ENCODE measurements at places on chromosomes 12 and 14. TPM values are rescaled to one million over a fixed set of nuclear protein-coding genes. Genes with fewer than 3 reads are reported as not detected.

PARPBP gene
- 7.9 TPM for polyA plus RNA-seq

KLRK1 gene
- not detected for polyA plus RNA-seq

- DNase-seq = no peak
These were observed 32.7 kb upstream of the PRPF39 start for GRCh38 chr14:45051180-45051579.

DNA sequence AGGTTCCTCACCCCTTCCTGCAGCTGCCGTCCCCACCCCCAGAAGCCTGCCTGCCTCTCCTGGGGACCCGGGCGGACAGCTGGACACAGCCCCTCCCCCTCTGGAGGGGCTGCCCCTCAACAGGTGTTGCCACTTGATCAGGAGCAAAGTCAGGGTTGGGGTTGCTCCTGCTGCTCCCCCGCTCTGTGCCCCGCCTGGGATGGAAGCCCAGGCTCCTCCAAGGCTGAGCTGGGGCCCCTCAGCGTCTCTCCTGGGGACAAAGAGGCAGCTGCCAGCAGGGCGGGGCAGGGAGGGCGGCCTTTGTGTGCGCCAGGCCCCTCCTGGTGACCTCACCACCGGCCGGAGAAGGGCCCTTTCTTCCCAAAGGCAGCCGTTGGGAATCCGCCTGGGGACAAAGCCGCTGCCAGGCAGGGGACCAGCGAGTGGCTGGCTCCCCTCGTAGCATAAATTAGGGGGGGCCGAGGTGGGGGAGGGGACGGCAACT lies 13.7 kb downstream of the TRMT61A start:
- DNase-seq = peak; percentile 86

DNA sequence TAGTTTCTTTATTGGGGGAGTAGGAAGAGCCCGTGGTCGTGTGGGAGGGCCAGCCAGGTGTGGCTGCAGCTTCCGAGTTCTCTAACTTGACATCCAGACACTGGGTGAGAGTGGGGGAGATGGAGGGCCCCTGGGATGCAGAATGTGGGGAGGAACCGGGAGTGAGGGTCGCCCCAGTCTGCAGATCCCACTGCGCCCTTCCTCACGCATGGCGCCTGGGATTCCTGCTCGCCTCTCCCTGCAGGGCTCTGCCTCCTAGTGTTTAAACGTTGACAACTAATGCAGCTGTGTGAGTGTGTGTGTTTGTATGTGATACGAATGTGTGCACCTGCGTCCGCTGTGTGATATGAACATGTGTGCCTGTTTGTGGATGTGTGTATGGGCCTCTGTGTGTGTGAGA lies 34.6 kb downstream of the FZD10 start:
- no peak for DNase-seq

DNA sequence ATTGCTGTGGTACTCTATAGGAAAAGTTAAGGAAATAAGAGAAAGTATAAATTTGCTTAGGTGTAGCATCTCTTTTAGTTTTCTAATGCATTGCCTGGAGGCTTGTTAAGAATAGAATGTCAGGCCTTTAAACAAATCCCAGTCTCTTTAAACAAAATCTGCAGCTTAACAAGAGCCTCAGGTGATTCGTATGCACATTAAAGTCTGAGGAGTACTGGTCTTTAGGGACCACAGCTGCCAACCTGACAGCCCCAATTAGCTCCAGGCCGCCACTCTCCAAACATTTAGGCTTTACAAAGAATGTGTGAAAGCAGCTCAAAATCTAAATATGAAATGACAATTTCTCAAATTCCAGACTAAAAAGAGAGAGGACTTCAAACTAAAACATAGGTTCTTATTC lies 35.7 kb downstream of the PAWR start:
- DNase-seq = no peak

DNA sequence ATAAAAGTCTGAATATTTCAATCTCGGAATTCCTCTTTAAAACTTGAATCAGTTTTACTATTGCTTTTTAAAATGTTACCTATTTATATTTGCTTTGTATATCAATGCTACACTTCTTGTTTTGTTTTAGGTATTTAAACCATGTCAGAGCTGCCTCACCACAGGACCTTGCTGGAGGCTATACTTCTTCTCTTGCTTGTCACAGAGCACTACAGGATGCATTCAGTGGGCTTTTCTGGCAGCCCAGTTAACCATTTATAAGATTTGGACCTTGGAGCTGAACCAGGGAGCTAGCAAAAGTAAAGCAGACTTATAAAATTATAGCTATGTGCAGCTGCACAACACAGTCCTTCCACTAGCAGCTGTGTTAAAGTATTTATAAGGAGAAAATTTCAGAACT lies 12.8 kb downstream of the TRMT5 start:
- no peak for DNase-seq

- DNase-seq = no peak
These were observed 2.7 kb upstream of the SLCO1A2 start for GRCh38 chr12:21337453-21337852.

KRT7 gene
- polyA plus RNA-seq = 1.2 TPM

RIMBP2 gene
- under 0.01 TPM for polyA plus RNA-seq

DNA sequence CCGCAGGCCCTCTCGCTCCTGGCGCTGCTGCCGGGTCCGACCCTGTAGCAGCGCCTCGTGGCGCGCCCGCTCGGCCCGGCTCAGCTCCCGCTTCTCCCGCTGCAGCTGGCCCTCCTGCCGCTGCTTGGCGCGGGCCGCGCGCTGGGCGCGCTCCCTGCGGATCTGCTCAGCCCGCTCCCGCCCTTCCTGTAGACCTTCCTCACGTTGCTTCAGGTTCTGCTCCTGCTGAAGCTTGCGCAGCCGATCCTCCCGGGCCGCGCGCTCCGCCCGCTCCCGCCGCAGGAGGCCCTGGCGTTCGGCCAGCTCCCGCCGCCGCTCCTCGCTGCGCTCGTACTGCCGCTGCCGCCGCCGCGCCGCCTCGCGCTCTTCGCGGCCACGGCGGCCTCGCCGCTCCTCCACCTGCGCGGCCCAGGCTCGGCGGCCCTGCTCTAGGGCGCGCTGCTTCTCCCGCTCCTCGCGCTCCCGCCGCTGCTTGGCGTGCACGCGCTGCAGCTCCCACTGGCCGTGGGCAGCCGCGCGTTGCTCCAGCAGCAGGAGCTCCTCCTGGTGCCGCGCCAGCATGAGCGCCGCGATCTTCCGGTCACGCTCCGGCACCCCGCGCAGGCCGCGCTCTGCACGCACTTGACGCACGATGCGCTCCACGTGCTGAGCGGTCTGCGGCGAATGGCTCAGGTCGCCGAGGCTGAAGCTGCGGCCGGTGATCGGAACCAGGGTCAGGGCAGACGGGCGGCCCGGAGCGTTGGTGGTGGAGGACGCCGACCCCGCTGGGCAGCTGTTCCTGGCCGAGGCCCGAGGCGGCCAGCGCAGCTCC lies 2.4 kb downstream of the CCDC177 start:
- no peak for DNase-seq

- no peak for DNase-seq
These were observed 39.4 kb downstream of the TMTC1 start for GRCh38 chr12:29744365-29744764.

DNA sequence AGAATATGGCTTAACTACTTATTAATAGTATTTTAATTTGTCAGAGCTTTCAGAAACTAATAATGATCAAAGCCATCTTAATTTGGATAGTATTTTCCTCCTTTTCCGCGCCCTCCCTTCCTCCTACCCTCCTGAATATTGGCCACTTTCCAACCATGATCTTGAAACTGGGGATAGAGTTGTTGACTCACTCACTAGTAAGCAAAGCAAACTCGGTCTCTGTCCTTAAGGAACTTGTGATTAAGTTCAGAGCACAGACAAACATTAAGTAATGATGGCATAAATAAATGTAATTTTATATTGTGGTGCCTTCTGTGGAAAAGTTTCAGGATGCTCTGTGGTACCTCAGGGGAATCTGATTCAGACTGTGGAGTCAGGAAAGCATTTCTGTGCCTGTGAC lies 75.7 kb downstream of the LRRK2 start:
- DNase-seq = no peak

GRCh38 chr14:61542848-61543790 lies 152.2 kb upstream of the HIF1A start:
- no peak for DNase-seq

DNA sequence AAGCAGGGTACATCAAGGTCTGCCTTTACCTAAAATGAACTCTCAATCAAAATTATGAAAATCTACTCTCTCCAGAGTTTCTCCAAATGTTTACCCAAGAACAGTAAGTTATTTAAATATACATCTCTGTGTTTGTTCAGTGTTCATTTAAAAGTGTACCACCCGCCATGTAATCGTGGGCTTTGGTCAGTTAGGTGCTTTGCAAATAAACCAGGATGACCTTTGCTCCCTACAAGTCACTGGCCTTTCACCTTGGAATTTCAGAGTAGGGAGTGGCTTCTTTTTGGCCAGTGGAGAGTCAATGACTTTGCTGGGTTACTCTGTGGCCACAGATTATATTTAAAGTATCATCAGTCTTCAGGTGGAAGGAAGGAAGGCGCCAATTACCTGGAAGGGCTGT lies 74.6 kb upstream of the PTPRB start:
- no peak for DNase-seq

DNA sequence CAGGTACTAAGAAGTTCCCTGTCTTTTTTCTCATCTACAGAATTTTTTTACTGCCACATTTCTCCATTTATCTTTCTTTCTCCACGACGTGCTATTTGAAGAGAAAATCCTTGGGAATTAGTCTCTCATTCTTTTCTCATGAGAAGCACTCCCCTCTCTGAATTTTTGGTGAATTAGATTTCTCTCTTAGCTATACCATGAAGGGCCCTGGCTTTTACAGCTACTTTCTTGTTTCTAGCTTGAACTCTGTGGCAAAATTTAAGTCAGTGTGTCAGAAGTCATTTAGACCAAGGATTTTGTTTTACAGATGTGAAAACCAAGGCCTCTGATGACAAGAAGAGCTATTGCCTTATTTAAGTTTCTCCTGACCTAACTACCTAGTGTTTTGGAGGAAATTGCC lies 213.1 kb downstream of the AEBP2 start:
- DNase-seq = no peak

DNA sequence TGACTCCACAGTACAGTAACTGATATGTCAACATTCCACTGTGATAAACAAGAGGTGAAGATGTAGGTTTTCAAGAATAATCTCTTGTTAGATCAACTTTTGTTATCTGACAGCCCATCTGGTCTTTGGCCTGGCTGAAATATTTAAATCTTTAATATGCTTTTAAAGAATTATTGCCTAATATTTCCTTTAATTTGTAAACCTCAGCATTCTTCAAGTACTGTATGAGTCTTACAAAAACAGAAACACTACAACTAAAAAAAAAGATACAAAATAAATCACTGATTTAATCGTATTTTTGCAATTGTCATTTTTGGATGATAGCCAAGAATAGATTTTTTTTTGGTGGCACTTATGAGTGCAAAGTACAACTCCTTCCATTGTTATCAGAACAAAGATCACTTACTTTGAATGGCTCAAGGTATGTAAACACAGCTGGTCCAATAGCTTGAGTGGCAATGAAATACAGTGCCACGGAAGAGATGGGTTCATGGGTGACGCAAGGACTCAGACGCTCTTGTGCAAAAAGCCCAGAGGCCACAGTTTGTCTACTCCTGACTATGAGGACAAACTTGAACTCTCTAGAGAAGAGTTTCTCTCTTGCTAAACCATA lies 109.5 kb downstream of the PAX9 start:
- no peak for DNase-seq
